Pulmonary artery endothelial cell (primary cell): ENCODE measurements at places on chromosomes 7 and 10. TPM values are rescaled to one million over a fixed set of nuclear protein-coding genes. Genes with fewer than 3 reads are reported as not detected.

ANXA8L1 gene
- total RNA-seq: 0.04 TPM in 1 of 2 replicates, not detected in the other

MYO1G gene
- total RNA-seq: 0.11 and 0.13 TPM in 2 replicates

PNLIP gene
- not detected in 2 replicates for total RNA-seq

IFIT1B gene
- total RNA-seq: not detected in 2 replicates

SPDYE1 gene
- total RNA-seq: not detected in 2 replicates

DNA sequence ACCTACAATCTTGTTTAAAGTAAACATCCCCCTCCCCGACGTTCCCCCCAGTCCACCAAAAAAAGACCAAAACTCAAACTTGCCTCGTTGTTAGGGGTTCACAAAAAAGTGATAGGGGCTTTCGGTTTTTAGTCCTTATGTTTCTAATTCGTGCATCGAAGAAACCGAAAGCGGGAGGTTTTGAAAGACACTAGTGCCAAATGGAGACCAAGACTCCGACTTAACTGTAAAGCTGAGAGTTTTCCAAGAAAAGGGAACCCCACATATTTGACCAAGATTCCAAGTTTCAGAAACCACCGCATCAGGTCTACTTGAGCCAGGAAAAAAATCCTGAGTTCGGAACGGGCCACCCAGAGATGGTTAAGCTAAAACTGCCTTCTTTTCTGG lies 534 bp downstream of the PSMA2 start:
- DNase-seq: no peak

DNA sequence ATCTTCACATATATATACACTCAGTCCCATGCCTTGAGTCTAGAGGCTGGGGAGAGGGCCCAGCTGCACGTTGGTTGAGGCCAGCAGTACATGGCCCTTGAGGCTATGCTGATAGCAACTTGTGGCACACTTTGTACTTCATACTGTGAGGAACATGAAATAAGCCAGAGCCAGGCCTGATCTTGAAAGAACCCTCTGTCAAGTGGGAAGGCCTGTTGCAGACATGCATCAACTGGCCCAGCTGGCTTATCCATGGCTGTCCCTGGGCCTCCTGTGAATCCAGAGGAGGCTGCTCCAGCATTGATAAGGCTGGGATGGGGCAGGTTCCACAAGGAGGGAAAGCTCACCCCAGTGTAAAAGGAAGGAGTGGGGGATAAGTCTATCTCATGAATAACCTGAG lies 140.4 kb downstream of the NRF1 start:
- no peak for DNase-seq

- DNase-seq: no peak
Observed at GRCh38 chr10:49512121-49512809, 26.7 kb downstream of the ERCC6 start.

ALOX5 gene
- 0.18 and 0.40 TPM in 2 replicates for total RNA-seq

GRCh38 chr10:131775833-131776232 lies 125.0 kb upstream of the PPP2R2D start:
- no peak for DNase-seq

GTF2IRD1 gene
- 5.4 and 6.7 TPM in 2 replicates for total RNA-seq

GRCh38 chr7:38881947-38882684 lies 26.9 kb downstream of the VPS41 start:
- DNase-seq: no peak

INMT gene
- not detected in 2 replicates for total RNA-seq

MINDY3 gene
- total RNA-seq: 17.0 and 22.8 TPM in 2 replicates

DNA sequence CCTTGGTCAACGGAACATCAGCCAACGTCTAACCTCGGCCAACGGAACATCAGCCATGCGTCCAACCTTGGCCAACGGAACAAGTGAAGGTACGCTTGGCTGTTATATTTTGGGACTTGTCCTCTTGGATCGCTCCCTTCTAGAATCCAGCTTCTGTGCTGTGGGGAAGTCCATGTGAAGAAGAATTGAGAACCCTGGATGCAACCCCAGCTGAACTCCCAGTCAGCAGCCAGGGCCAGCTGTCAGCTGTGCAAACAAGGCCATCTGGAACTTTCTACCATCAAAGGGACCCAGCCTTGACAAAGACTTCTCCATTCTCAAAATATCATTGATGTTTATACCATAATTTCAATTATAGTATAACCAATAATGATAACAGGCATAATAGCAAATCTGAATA lies 43.3 kb upstream of the ITGA8 start:
- no peak for DNase-seq

GRCh38 chr10:21919906-21920305 lies 83.6 kb downstream of the DNAJC1 start:
- no peak for DNase-seq

GRCh38 chr10:102118867-102119266 lies 1.3 kb downstream of the LDB1 start:
- no peak for DNase-seq

MRC1 gene
- 2.4 and 3.2 TPM in 2 replicates for total RNA-seq

- no peak for DNase-seq
Observed at GRCh38 chr7:46131916-46132795, 211.1 kb upstream of the IGFBP3 start.

FRMPD2 gene
- total RNA-seq: not detected in 2 replicates

- no peak for DNase-seq
Observed at GRCh38 chr7:143882020-143882603, 19.9 kb downstream of the TCAF1 start.

LIPM gene
- not detected in 2 replicates for total RNA-seq

DNA sequence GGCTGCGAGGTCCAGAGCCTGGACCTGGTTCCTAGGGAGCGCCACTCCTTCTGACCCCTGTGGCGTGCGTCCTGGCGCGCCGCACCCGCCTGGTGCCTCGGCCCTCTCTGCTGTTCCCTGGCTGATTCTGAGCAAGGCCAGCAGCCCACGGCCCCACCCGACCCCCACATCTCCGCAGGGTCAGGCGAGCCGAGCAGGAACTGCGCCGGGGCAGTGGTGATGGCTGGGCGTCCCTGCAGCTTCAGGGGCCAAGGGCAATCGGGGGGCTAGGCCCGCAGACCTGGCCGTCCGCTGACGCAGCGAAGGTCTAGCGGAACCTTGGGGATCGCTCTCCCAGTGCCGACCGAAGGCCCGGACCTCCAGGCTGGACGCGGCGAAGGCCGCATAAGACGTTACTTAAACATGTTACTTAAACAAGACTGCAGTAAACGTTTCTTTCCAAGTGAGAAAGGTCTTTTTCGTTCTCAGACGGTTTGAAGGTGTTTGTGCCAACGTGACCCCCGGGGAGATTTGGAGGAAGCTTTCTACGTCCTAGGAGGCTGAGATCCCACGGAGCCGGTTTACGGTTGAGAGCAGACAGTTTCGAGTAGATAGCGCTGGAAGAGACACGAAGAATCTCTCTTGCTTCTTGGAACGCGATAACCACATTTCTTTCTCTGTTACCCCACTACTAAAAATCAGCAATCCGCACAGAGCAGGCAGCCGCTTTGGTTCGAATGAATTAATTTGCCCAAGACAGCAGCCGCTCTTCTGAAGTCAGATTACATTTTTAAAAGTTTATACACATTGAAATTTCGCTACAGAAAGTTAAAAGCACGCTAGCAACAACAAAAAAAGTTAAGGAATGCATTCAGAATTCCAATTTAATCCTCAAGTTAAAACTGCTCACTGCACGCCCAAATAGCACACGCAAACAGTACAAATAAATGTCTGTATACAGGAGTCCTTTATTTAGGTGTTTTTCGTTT lies 4.9 kb upstream of the NKX2-3 start:
- no peak for DNase-seq

HDAC9 gene
- 4.7 and 10.9 TPM in 2 replicates for total RNA-seq

GRCh38 chr7:79199266-79199665 lies 254.2 kb downstream of the MAGI2 start:
- DNase-seq: no peak

DNA sequence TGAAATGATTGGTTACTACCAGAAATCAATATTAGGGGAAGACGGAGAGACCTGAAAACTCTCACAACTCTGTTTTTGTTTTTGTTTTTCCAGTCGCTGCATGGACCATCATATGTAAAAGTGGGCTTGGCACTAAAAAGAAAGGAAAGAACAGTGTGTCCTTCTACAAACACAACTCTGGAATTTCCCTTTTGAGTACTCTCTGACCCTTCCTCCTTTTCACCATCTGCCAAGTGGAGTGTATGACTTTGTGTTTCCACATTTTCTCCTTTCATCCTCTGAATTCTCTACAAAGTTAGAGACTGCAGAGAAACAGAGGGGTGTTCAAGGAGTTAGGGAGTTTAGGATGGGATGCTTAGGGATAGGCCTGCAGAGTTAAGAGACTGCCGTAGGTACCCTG lies 92.0 kb downstream of the MDFIC start:
- DNase-seq: no peak

TBX20 gene
- 5.9 and 9.9 TPM in 2 replicates for total RNA-seq

AGBL3 gene
- total RNA-seq: 1.4 and 1.5 TPM in 2 replicates

GRCh38 chr10:77782328-77783061 lies 144.1 kb downstream of the DLG5 start:
- DNase-seq: no peak

- no peak for DNase-seq
Observed at GRCh38 chr10:1154531-1155295, 98.5 kb downstream of the WDR37 start.

GRCh38 chr10:119041326-119041725 lies 11.8 kb downstream of the NANOS1 start:
- no peak for DNase-seq

ATXN7L1 gene
- 2.8 and 5.2 TPM in 2 replicates for total RNA-seq

DNA sequence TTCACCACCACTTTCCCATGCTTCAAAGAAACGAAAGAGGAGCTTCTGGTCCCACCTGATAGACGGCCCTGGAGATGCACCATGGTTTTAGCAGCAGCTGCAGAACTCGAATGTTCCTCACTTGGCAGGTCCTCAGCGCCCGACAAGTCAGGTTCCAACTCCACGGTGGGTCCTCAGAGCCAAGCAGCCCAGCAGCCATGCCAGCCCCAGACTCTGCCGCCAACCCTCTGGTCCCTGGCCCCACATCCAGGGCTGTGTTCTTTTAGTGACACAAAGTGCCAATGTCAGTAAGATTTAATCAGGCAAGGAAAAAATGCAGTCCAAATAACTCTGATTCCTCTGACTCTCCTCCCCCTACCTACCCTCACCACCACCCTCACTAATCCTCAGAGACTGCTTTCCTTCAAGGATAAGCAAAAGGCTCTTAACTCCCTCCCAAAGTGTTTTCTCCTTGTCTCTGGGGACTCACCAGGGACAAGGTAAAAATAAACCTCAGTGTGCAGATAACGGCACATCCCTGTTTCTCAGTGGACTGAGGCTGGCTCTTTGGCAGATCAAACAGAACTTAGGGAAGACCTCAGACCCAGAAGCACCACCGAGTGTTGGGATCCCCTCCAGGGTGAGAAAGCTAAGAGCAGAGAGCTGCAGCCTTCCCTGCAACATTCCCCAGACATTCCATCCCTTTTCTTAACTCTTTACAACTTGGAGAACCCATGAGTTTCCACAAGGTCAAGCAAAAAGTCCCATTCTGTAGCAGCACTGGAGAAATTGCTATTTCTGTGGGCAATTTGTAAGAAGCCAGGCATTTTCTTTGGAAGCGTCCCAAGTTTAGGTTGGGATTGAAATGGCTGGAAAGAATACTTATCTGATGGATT lies 358.9 kb downstream of the FRMD4A start:
- DNase-seq: no peak

DNA sequence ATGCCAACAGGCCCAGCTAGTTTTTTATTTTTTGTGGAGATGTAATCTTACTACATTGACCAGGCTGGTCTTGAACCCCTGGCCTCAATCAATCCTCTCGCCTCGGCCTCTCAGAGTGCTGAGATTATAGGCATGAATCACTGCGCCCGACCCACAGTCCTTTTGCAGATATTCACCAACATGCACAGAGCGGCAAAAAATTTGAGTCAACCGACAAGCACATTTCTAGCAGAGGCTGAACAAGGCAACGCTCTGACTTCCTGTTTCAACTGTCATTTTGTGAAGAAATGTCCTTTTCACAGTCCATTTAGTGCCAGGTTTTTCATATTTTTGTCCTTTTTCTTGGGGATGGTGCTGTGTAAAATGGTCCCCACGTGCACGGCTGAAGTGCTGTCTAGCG lies 71.1 kb upstream of the KAT6B start:
- DNase-seq: no peak
